ENCODE measurements at places on chromosomes 7 and 10. TPM values are rescaled to one million over a fixed set of nuclear protein-coding genes. Genes with fewer than 3 reads are reported as not detected.

The ZNF467 gene
- total RNA-seq: 4.6 TPM

The LLCFC1 gene
- total RNA-seq: not detected

The CUZD1 gene
- 0.09 TPM for total RNA-seq

The SPDYE2B gene
- not detected for total RNA-seq

The ZPBP gene
- not detected for total RNA-seq

The GPC2 gene
- 2.5 TPM for total RNA-seq

The TAS2R4 gene
- total RNA-seq: 0.42 TPM

The XRCC2 gene
- total RNA-seq: 4.3 TPM

The LRIT1 gene
- total RNA-seq: not detected

The LIPN gene
- 0.93 TPM for total RNA-seq

The BET1 gene
- total RNA-seq: 17.8 TPM

The TEX36 gene
- total RNA-seq: not detected

The CDC14C gene
- total RNA-seq: not detected

The LFNG gene
- total RNA-seq: 46.8 TPM

The KCNH2 gene
- total RNA-seq: not detected

The TMEM184A gene
- 23.9 TPM for total RNA-seq

The NAT16 gene
- not detected for total RNA-seq

The CLCN1 gene
- 0.21 TPM for total RNA-seq

The SYPL1 gene
- total RNA-seq: 141 TPM

The ASIC3 gene
- total RNA-seq: 0.14 TPM

The NIPSNAP2 gene
- 50.1 TPM for total RNA-seq

The RBM20 gene
- total RNA-seq: 0.28 TPM

The ZNF680 gene
- 3.6 TPM for total RNA-seq

The ACBD7 gene
- total RNA-seq: 0.74 TPM

The FLNC gene
- 0.84 TPM for total RNA-seq

The APBB1IP gene
- total RNA-seq: not detected

The SFTPA1 gene
- not detected for total RNA-seq

The DEPP1 gene
- total RNA-seq: 2.6 TPM

The COMTD1 gene
- total RNA-seq: 57.6 TPM
